ENCODE measurements at places on chromosomes 11 and 22.
A peak's percentile ranks its signal among the peaks of the same experiment; 100 is the strongest.

DNA sequence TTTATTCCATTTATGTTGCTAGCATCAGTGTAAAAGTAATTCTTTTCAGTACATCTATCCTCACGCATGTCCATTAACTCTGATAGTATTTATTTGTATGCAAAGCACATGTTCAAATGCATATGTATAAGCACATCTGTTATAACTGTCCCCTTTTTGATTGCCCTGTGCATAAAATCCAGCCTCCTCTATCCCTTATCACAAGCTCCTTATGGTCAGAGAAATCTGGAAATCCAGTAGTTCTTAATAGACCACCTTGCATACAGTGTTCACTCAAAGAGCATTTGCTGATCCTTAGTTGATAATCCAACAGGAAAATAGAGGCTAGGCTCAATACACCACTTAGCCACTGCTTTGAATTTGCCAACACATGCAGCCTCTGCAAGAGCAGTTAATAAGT, 443.5 kb downstream of the AASDHPPT start:
- no peak for DNase-seq

GRCh38 chr11:122108192-122108799, 7.7 kb downstream of the BLID start:
- no peak for DNase-seq

- peak; percentile 94 for DNase-seq
Measured at GRCh38 chr11:1458340-1459218, 28.0 kb downstream of the MOB2 start.

- DNase-seq: no peak
Measured at GRCh38 chr11:112776834-112777233, 184.4 kb upstream of the NCAM1 start.

DNA sequence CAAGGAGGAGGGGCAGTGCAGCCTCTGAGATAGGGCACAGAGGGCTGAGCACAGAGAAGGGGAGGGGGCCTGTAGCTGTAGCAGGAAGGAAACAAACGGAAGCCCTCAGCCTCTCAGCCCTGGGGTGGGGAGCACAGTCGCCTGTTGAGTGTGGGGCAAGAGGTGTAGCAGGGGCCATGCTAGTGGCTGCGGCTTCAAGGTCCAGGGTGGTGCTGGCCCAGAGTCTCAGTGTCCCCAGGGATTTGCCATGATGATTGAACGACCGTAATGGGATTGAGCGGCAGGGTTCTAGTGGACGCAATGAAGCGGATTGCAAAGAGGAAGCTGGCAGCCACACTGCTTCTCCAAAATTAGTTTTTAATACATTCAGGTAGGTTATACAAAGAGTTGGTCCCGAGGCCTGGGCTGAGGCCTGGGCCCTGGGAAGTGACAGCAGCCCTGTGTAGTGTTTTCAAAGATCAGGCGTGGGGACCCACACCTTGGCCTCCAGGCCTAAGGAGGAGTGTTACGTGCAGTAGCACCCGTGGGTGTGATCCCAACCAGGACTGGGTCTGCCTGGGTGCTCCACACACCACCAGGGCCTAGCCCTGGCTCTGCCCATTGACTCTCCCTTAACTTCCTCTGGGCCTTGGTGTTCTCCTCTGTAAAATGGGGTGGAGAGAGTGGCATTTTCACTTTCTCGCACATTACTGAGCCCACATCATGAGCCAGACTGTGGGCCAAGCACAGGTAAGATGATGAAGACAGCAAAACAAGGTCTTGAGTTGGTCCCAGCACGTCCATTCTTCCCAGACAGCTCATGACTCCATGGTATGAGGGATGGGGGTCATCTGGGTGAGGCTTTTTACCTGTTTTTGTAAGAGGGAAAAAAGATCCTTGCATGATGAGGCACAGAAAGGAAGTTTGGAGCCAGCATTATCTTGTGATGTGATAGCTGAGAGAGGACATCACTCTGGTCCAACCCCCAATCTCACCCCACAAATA, 13.1 kb downstream of the LRRC32 start:
- DNase-seq: no peak

DNA sequence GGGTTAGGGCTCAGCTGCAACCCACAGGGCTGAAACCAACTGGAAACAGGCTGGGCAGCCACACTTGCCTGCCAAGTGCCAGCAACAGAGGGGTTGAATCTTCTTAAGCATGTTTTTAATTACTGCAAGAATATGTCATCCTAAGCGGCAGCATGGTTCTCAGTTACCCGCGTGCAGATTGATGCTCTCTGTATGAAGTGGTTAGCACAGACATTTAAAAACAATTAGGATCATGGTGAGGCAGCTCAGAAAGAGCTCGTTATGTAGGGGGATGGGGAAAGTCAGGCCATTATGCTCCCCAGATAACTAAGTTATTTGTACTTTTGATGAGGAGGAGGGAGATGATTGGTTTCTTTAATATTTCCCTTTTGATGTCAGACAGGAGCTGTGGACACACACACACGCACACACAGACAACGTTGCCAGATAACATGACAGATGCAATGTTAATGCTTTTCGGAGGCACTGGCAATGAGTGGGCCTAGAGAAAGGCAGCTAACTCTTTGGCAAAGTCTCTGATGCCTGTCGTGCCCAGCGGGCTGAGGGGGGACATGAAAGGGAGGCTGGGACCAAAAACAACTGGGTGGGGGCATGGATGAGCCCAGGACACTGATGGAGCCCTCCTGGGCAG, 389.7 kb downstream of the NXPE2 start:
- no peak for DNase-seq

DNA sequence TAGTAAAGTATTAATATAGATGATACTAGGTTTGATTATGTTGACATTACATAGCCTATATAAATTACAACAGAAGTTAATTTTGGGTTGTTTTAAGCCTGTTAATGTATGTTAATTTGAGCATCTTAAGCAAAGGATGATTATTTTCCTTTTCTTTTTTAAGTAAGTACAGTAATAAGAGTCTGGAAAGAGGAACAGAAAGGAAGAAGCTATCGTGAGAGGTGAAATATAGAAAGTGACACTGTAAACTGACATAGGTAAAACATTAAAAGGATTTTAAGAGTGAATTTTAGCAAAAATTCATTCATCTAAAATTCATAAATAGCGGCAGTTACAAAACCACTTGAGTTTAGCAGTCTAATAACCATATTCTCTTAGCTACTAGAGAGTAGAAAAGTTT, 45.5 kb downstream of the FAR1 start:
- DNase-seq: no peak

GRCh38 chr11:130674686-130675308, 226.4 kb downstream of the ADAMTS15 start:
- no peak for DNase-seq

DNA sequence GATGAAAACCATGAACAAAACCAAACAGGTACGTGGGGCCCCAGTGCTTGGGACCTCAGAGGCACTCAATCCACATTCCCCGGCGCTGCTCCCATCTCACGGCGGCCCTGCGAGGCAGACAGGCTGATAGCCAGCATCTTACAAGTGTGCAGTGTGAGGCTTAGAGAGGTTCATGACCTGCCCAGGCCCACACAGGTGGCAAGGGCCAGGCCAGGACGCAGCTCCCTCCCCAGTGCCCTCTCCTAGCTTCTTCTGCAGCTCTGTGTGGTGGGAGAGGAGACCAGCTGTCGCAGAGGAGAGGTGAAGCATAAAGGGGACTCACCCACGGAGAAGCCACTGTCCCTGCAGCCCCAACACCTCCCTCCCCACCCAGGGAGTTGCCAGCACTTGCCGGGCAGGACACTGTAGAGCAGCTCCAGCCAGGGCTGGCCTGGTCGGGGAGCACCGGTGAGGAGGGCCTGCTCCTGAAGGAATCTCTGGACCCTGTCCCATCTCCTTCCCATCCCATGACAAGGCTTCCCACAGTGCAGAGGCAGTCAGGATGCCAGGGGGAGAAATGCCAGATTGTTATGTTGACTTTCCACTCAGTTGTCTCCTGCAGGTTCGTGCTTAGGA, 92.4 kb upstream of the TMEM45B start:
- DNase-seq: no peak

DNA sequence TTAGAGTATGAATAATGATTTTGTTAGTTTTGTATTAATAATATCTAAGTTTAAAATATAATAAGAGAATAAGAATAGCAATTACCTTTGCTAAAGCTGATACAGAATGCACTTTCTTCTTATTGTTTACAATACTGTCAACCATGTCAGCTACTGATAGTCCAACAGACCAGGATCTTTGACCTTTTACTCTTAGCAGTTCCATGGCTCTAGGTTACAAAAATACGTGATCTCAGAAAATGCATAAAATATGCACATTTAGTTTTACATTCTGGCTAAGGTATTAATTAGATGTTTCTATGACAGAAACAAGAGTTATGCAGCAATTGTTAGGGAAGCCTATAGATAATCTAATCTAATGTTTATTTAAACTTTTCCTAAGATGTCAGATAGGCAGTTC, 7.5 kb upstream of the TSG101 start:
- no peak for DNase-seq

GRCh38 chr22:39984006-39984405, 10.7 kb upstream of the FAM83F start:
- no peak for DNase-seq

DNA sequence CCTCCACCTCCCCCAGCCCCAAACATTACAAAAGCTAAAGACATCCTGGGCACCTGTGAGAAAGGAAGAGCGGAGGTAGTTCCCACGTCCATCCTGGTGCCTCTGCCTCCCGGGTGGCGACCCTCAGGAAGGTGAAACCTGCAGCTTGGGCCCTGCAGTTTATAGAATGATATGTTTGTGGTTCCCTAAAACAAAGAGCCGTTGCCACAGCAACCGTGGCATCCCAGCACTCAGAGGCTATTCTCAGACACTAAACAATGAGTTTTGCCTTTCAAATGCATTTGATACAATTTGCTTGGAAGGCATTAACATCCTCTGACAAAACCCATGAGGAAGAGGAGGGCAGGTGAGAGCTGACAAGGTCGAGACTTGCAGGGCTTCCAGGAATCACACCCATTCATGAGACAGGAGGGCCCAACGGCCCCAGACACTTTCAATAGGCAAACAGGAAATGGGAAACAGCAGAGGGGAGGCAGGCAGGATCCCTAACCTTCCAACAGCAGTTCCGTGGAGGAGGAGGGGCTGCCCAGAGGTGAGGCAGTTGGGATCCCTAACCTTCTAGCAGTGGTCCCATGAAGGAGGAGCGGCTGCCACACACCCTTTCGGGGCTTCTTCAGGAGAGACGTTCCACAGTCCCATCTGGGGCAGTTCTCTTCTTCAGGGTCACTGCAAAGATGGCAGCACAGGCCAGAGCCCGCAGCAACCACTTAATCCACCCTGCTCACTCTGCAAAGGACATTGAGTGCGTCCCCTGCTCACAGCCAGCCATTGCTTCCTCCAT, 379.2 kb downstream of the SHANK2 start:
- no peak for DNase-seq

DNA sequence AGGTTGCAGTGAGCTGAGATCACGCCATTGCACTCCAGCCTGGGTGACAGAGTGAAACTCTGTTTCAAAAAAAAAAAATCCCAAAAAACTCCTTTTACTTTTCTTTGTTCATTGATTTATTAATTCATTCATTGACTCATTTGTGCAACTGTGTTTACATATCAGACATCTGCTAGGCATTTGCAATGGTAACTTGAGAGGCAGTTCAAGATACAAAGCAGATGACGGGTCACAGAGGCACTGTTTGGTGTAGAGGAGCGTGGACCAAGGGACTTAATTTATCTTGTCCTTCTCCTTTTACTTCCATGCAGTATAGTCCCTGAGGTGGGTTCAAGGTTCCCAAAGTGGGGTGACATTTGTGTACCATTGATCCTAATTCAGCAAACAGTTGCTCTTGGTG, 71.4 kb downstream of the KIAA1671 start:
- DNase-seq: no peak

GRCh38 chr11:92591521-92591920, 366.9 kb downstream of the FAT3 start:
- no peak for DNase-seq

GRCh38 chr11:113730887-113731726, 25.0 kb upstream of the TMPRSS5 start:
- no peak for DNase-seq

DNA sequence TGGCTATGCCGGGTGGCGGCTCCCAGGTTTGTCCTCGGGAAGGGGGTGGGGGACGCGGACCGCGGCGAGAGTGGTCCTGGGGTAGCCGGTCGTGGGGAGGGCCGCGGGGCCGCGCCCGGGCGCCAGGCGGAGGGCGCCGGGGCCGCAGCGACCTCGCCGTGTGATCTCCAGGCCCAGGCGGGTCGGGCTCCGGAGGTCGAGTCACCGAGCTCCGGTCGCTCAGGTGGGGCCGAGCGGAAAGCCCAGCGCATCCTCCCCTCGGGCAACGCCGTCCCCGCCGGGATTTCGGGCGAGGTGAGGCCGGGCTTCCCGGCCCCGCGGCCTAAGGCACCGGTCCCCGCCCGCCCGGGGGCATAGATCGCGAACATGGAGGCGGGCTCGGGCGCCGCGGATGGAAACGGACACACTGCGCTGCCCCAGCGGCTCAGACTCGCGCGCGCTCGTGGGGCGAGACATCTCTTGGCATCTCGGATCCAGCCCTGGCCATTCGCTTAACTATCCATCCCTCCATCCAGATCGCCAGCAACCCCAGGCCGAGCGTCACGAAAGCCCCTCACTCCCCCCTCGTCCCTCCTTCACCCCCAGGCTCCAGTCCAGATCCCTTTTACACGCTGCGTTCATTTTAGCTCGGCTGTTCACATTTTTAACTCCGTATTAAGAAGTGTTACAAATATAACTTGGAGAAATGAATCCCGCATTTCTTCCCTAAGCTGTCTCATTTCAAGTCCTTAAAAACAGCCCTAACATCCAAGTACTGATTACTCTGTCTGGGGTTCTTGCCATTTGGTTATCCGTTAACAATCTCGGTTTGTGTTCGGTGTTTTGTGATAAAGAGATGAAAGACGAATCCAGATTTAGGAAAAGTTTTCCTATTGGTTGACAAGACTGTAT, 460 bp downstream of the ZC3H12C start:
- peak; percentile 21 for DNase-seq

DNA sequence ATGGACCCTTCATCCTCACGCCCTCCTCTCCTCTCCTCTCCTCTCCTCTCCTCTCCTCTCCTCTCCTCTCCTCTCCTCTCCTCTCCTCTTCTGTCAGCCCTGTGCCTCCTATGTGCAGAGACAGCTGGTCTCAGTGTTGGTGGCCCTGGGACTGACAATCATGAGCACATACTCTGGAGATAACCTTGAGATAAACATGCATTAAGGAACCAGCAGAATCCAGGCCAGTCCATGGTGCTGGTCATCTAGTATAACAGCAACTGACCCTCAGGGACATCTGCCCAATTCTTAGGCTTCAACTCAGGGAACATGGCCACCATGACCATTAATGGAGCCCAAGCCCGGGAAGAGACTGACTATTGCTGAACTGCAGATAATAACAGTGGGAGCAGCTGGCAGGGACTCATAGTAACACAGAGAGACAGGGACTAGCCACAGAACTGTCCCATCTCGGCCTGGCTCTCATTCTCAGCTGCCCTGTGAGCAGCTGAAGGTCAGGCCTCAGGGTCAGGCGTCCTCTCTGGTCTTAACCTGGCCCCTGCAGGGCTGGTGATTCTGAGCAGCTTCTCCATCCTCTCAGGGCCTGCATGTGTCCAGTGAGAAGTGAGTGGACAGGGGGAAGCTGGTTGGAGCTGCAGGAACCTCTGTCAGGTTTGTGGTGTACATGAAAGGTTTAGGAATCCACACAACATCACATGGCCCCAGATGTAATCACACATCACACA, 45.4 kb downstream of the GGTLC2 start:
- DNase-seq: no peak

GRCh38 chr22:50276143-50276542, 6.0 kb upstream of the MAPK11 start:
- no peak for DNase-seq

GRCh38 chr11:1507381-1508140, 21.0 kb upstream of the MOB2 start:
- no peak for DNase-seq

- DNase-seq: no peak
Measured at GRCh38 chr22:41256254-41257253, 15.8 kb upstream of the CHADL start.

- no peak for DNase-seq
Measured at GRCh38 chr22:44926491-44927415, 83.1 kb downstream of the PHF21B start.

Data from 8988T (cell line).